Body of pancreas (tissue), 4 donors: ENCODE measurements at places on chromosomes 7 and 10. TPM values are rescaled to one million over a fixed set of nuclear protein-coding genes. Genes with fewer than 3 reads are reported as not detected.
A peak's percentile ranks its signal among the peaks of the same experiment; 100 is the strongest.

PDE6C gene
- not detected for total RNA-seq

- no peak for DNase-seq
- H3K4me1 ChIP-seq: no peaks in the 10 kb centered on the region
- no peak overlapping the region for H3K27ac ChIP-seq
- no peaks in the 10 kb centered on the region for H3K27me3 ChIP-seq
- H3K4me3 ChIP-seq: no peak overlapping the region
Observed at GRCh38 chr7:867001-867405, 9.4 kb upstream of the GET4 start.

DNA sequence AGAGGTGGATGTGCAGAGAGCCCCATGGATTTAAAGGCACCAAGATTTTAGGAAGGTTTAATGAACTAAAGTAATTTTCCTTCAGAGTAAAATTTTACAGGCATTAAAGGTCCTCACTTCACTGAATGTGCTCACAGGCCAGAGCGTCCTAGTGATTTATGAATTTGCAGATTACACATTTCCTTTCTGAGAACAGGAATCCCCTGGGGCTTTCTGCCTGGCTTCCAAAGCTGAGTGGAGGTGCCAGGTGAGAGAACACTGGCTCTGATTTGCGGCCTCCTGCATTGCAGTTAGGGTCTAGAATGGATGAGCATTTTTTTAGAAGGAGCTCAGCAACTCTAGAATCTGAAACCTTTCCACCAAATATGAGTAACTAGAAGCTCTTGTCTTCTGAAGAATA is 194.3 kb downstream of the SORCS3 start:
- H3K4me1 ChIP-seq: no peaks in the 10 kb centered on the region
- H3K27me3 ChIP-seq: no peaks in the 10 kb centered on the region
- no peaks in the 10 kb centered on the region for H3K36me3 ChIP-seq

CHCHD3 gene
- 24.4 TPM for total RNA-seq

DNA sequence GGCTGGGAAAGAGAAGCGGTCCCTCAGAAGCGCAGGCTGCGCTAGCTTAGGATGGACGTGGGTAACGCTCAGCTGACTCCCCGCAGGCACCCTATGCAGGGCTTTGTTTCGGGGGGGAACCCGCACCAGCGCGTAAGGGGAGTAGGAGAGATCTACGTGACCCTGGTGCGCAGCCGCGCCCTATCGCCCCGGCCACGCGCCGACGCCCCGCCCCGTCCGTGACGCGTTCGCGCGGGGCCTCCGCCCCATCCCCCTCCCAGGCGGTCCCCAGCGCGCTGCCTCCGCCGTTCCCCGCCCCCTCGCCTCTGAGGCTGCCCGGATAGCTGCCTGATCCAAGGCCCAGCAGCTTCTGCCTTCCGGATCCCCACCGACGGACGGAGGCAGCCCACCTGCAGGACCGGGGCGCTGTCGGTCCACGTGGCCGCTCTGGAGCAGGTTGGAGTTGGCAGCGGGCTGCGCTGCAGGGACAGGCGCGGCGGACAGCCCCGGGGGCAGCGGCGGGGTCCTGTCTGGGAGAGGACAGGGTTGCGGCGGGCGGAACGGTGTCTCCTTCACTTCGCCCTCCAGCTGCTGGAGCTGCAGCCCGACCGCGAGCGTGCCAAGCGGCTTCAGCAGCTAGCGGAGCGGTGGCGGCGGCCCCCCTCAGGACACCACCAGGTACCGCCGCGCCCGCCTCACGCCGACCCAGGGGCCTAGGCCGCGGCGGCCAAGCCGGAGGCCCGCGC is at the start of gene VDAC2:
Gene VDAC2, plus strand, starts transcription at position 515 of the 725 bp plus-strand sequence. CDS start 363 bp downstream, outside the sequence.
- H3K36me3 ChIP-seq: no peaks in the 10 kb centered on the region
- DNase-seq: peak; percentile 90
- H3K27me3 ChIP-seq: no peaks in the 10 kb centered on the region
